Kidney capillary endothelial cell (primary cell): ENCODE measurements at places on chromosomes 13 and 19.

DNA sequence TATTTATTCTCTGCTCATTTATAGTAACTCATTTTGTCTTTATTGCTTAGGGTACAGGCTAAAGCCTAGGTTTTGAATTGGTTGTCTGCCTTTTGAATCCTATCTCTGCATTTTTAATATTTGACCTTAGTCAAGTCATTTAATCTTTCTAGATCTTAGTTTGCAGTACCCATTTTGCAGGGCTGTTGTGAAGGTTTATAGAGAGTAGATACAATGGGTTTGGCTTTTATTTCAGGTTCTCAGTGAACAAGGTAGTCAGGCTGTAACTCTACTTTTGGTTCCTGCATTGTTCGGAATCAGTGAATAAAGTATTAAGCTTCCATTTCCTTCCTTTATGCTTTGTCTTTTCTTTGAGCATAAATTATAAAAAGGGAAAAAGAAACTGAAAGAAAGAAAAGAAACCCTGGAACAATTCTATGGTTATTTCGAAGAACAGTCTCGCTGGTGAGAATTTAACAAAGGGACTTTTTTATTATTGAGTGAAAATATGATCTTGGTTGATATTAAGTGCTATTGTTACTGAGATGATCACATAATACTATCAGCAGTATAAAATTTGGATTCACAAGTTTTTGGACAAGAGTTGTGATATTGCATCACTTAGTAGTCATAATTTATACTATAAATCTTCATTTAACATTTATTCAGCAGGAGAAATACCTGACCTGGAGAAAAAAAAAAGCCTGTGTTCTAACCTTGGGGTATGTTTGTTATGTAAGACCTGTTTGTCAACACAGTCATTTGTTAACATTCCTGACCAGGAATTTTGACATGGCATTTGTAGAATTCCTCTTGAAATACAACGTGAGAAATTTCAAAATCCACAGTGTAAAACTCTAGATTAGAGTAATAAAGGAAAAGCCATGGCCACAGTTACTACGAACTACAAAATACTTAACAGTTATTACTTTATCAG, 91.3 kb downstream of the ZMYM2 start:
- DNase-seq = no peak

DNA sequence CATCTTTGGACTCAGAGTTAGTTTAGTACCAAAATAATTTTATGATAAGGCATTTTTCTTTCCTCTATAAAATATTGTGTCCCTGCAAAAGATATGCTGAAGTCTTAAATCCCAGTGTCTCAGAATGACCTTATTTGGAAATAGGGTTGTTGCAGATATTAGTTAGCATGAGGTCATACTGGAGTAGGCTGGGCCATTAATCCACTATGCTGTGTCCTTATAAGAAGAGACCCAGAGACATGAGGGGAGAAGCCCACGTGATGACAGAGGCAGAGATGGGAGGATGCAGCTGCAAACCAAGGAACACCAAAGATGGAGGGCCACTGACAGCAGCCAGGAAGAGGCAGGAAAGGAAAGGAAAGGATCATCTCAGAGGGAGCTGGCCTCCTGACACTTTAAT, 6.4 kb downstream of the POGLUT2 start:
- DNase-seq = no peak

- no peak for DNase-seq
These were observed 44.3 kb upstream of the KLF2 start for GRCh38 chr19:16280306-16280705.

DNA sequence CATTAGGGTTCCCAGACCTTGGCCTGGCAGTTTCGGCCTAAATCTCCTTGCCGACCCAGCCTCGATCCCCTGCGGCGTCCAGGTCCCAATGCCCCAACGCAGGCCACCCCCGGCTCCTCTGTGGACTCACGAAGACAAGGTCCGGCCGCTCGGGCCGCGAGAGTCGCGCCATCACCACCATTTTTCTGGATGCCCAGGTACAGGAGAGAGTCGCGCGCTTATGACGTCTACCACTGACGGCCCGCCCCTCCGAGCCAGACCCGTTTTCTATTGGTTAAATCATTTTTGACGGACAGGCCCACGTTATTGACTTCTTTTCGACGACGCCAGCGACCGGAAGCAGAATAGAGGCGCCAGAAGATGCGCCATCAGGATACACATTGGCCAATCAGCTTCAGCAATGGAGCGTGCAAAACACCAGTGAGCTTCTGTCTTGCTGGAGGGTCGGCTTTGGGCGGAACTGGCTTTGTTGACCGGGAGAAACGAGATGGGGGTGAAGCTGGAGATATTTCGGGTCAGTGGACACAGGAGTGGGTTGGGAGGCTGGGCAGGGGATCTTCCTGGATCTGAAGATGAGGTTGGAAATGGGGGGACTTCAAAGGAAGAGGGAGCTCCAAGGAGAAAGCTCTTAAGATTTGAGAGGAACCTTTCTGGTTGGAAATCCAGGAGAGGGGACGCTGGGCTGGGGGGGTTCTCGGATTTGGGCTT, at the start of the genes PET100 and XAB2:
Gene PET100 (plus strand): TSS at position 447 of the 708 bp plus-strand sequence. CDS start 41 bp downstream, at position 488.
Gene XAB2 (minus strand): TSS at position 199 of the 708 bp plus-strand sequence. CDS start 18 bp downstream, at position 181.
- DNase-seq = peak; percentile 98

- DNase-seq = no peak
These were observed 11.1 kb downstream of the TEX101 start for GRCh38 chr19:43425567-43426392.

DNA sequence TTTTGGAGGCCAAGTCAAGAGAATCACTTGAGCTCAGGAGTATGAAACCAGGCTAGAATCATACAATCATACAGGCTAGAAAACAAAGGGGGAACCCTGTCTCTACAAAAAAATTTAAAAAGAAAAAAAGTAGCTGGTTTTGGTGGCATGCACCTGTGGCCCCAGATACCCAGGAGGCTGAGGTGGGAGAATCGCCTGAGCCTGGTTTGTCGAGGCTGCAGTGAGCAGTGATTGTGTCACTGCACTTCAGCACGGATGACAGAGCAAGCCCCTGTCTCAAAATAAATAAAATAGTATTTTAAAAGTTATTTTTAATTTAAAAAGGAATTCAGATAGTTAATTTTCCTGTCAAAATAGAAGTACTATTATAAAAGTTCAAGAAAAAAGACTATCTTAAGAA, 369.1 kb upstream of the SLITRK5 start:
- no peak for DNase-seq

- no peak for DNase-seq
These were observed 905.0 kb downstream of the UQCRFS1 start for GRCh38 chr19:28307963-28308362.

GRCh38 chr19:11375143-11375948, 880 bp downstream of the SWSAP1 start:
- DNase-seq = no peak
